ENCODE measurements at places on chromosomes 4 and X. TPM values are rescaled to one million over a fixed set of nuclear protein-coding genes. Genes with fewer than 3 reads are reported as not detected.

NAP1L2 gene
- 0.50 TPM for polyA plus RNA-seq

- no peak for DNase-seq
Measured at GRCh38 chrX:71321731-71322130, 20.2 kb downstream of the ITGB1BP2 start.

DNA sequence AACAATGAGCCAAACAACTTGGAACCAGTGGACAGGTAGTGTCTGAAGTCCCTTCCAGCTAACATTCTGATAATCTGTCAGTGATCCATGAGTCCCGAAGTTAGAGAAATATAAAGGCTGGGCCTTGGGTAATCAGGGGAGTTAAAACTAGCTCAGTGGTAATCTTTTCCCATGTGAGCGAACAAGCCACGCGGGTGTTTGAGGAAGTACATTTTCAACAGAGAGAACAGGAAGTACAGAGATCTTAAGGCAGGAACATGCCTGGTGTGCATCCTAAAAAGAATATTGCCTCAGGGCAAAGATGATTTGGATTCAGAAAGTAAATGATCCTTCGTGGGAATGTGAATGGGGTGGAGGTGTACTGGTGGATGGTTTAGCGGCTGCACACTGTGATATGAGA is 42.9 kb downstream of the FNIP2 start:
- no peak for DNase-seq

GRCh38 chr4:63275491-63275890 is 1133.8 kb downstream of the TECRL start:
- no peak for DNase-seq

GRCh38 chr4:148116969-148117368 is 325.2 kb downstream of the NR3C2 start:
- DNase-seq = no peak

GNRHR gene
- 0.50 TPM for polyA plus RNA-seq

DNA sequence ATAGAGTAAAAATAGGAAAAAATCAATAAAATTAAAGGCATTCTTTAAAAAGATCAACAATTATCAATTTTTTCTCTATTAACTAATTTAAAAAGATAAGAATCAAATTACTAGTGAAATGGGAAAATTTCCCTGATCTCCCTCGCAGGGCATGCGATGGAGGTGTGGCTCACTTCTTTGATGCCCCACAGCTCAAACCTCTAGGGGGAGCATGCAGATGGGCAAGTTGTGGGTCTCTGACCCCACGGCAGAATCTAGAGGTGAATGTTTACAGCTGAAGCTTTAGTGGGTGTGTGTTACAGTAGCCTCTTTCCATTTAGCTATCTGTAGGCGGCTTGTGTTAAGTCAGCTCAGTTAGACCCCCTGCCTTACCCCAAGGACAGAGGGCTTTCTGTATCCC is 1348.8 kb downstream of the PCDH18 start:
- no peak for DNase-seq

BTK gene
- polyA plus RNA-seq = 3.8 TPM

DNA sequence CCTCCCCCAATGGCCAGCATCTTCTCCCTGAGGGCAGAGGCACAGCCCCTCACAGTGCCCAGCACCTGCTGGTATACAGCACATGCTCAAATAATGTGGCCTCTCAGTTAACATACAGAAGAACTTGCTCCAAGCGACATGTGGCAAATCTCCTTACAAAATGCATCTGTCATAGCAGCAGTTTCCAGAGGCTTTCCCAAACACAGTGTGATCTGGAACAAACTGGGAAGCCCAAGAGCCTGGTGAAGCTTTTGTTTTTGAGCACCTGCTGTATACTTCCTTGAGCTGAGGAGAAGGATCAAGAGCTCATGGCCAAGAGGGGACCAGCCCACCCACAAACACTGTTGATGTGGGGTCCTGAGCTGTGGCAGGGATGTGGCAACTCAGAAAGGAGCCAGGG is 34.8 kb upstream of the HTRA3 start:
- DNase-seq = no peak

USP53 gene
- polyA plus RNA-seq = 8.2 TPM

- DNase-seq = no peak
Measured at GRCh38 chr4:18961879-18962278, 940.3 kb upstream of the LCORL start.

DNA sequence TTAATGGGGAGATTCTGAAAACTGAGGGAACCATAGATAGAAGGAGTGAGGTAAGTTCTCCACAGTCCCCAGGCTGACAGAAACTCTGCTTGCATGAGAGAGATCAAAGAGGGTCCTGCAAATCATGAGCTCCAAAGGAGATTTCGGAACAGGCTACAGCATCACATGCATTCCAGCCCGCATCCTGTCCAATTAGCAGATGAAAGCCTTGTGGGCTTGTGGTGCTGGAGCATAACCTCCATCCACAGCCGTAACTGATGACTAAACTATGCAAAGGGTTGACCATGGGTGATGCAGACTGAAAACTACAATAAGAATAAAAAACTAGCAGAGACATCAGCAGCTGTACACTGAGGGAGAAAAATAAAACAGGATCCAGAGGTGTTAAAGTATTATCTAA is 654.5 kb downstream of the TLL1 start:
- no peak for DNase-seq

TAF7L gene
- polyA plus RNA-seq = 0.15 TPM

GRCh38 chr4:125434136-125434535 is 119.4 kb downstream of the FAT4 start:
- DNase-seq = no peak
